ENCODE measurements at places on chromosomes 2 and 18.
A peak's percentile ranks its signal among the peaks of the same experiment; 100 is the strongest.

DNA sequence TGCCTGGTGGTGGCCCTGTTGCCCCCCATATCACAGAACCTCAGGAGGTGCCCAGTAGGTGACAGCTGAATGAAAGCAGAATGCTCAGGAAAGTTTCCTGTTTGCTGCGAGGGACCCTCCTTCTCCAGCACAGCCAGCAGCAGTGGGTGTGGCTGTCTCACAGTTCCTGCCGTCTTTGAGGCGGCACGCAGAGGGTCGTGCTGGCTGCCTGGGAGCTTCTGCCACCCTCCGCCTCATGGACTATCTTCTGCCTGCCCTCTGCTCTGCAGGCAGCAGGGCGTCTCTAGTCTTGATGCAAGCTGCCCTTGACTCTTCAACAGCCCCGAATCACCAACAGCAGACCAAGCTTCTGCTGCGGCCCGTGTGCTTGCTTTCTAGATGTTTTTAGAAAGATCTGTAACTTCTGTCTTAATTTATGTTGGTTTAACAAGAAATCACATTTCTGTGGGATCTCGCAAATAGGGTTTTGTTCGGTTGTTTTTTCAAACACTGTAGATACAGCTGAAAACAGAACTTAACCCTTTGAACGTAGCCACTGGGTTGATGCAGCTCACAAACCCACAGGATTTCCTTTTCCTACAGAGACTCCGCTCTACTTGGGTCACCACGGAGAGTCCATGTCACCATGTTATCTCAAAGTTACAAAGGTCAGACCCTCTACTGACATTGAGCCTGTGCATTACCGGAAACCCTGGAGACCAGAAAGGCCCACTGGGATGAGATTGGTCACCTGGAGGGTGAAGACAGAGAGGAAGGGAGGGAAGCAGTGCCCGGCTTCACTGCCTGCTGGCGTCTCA is 144.9 kb downstream of the ACOXL start:
- no peak overlapping the region for H3K27ac ChIP-seq
- H3K4me3 ChIP-seq: no peak overlapping the region
- peaks cover 19% of the 10 kb centered on the region for H3K4me1 ChIP-seq
- no peak for DNase-seq

GRCh38 chr18:60090170-60090569 is 190.4 kb downstream of the PMAIP1 start:
- H3K4me1 ChIP-seq: no peaks in the 10 kb centered on the region
- no peaks in the 10 kb centered on the region for H3K27me3 ChIP-seq
- H3K4me3 ChIP-seq: no peak overlapping the region
- no peak overlapping the region for H3K27ac ChIP-seq
- no peak for DNase-seq
- peaks cover 7% of the 10 kb centered on the region for H3K36me3 ChIP-seq

DNA sequence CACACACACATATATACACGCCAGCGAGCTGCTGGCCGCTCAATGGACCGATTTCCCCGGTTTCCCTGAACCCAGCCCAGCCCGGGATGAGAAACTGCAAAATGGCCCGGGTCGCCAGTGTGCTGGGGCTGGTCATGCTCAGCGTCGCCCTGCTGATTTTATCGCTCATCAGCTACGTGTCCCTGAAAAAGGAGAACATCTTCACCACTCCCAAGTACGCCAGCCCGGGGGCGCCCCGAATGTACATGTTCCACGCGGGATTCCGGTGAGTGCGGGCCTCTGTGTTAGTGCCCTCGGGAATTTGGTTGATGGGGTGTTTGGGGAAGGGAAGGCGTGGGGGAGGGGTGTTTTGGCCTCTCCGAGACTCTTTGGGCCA is 392 bp downstream of the ST8SIA3 start:
- DNase-seq: peak; percentile 25
- no peaks in the 10 kb centered on the region for H3K36me3 ChIP-seq
- no peak overlapping the region for H3K27ac ChIP-seq
- peaks cover 40% of the 10 kb centered on the region for H3K27me3 ChIP-seq
- H3K4me1 ChIP-seq: peaks cover 22% of the 10 kb centered on the region
- peak overlapping the region; percentile 94 for H3K4me3 ChIP-seq

DNA sequence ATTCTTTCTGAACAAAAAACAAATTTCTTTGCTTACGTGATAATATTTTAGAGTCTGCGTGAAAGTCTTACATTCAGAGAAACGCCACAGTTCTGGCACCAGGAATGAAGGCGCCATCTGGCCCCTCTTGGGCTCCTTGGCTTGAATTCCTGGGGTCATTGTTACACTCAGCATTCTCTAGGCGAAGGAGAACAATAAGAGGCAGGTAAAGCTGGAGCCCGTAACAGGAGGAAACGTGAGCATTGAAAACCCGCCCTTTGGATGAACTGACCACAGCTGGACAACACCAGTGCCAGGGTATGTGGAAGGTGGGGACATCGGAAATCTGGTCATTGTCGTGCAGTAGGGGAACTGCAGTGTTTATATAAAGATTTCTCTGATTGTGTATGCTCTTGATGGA is 144.8 kb downstream of the RNF152 start:
- peaks cover 13% of the 10 kb centered on the region for H3K4me1 ChIP-seq
- no peaks in the 10 kb centered on the region for H3K27me3 ChIP-seq
- no peak for DNase-seq
- H3K4me3 ChIP-seq: no peak overlapping the region
- no peaks in the 10 kb centered on the region for H3K36me3 ChIP-seq

GRCh38 chr2:75491129-75491753 is 69.5 kb downstream of the EVA1A start:
- DNase-seq: no peak
- peaks cover 6% of the 10 kb centered on the region for H3K4me1 ChIP-seq
- peaks cover 4% of the 10 kb centered on the region for H3K27me3 ChIP-seq
- peaks cover 4% of the 10 kb centered on the region for H3K36me3 ChIP-seq

All from WTC11 (cell line).